H7 (cell line): ENCODE measurements at places on chromosomes 4 and X.

GRCh38 chr4:73788411-73788810, 48.0 kb downstream of the CXCL8 start:
- no peak for DNase-seq

DNA sequence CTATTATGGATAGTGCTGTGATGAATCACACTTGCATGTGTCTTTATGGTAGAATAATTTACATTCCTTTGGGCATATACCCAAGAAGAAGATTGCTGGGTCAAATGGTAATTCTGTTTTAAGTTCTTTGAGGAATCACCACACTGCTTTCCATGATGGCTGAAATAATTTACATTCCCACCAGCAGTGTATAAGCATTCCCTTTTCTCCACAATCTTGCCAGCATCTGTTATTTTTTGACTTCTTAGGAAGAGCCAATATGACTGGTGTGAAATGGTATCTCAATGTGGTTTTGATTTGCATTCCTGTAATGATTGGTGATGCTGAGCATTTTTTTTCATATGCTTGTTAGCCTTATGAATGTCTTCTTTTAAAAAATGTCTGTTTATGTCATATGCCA, 1120.2 kb downstream of the ARAP2 start:
- DNase-seq, result no peak

GRCh38 chrX:95427389-95427788, 1257.3 kb upstream of the DIAPH2 start:
- DNase-seq, result no peak

- DNase-seq, result no peak
These were observed 11.7 kb downstream of the MAGEE1 start for GRCh38 chrX:76439188-76439587.
